ENCODE measurements at places on chromosomes 2 and 18.

DNA sequence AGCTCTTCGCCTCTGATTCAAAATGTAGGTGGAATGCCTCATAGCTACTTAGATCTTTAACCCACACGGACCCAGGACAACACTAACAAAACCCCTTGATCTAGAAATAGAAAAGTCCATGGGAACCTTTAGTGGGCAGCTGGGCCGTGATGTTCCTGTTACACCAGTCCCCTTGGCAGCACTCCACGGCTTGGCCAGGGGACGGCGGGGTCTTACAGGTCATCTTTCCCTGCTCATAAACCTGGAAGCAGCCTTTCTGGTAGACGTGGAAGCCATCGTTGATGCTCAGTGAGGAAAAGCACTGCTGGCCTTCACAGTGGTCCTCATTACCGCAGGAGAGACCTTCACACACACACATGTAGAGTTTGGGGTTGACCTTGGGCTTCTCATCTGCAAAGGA is 95.9 kb downstream of the ACVR1 start:
- DNase-seq, result no peak

- no peak for DNase-seq
Measured at GRCh38 chr18:59353079-59353680, 5.9 kb downstream of the LMAN1 start.

DNA sequence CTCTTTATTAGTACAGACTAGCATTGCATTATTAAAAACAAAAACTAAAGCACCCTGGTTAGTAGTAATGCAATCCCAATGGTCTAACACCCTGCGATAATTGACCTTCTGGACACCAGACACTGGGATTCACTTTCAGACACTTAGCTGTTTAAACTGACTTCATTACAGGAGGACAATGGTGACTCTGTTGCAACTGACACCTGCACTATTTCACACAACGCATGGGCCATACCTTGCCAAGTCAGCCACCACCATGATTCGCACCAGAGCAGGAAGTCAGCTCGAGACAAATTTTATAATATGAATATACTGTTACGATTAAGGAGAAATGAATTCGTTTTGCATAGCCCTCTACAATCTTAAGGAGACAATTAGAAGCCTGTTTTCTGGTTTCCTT is 150.7 kb downstream of the MEIS1 start:
- no peak for DNase-seq

DNA sequence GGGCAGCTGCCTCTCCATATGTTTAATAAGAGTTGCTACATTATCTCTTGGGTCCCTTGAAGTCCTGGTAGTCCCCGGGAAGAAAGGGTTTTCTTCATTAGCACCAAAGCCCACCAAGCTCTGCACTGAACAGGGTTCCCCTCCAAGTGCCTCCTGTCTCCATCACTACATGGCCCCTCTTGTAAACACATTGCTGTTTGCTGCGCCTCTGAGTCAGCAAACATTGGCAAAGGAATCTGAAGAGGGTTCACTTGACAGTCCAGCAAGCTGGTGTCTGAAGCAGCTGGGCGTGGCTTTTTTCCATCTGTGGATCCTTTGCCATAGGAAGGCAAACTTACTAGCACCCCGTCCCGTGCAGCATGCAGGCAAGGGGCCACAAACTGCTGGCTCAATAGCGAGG is 82.8 kb downstream of the TEX51 start:
- DNase-seq, result no peak

DNA sequence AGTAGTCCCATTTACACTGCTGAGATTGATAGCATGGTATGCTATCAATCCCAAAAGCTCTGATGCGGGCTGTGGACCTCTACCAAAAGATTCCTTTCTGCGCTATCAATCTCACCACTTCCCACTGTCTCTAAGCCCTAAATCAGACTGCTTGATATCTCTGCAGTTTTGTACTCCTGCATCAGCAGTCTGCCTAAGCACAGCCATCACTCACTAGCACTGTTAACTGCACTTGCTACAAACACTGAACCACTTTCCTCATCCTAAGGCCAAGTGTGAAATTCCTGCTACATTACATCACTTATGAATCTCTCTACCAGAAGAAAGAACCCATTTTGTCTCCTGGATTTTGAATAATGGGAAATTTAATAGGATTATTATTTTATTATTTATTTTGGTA is 237.0 kb downstream of the HNMT start:
- DNase-seq, result no peak

- no peak for DNase-seq
Measured at GRCh38 chr2:76491503-76491902, 780.8 kb upstream of the GCFC2 start.

DNA sequence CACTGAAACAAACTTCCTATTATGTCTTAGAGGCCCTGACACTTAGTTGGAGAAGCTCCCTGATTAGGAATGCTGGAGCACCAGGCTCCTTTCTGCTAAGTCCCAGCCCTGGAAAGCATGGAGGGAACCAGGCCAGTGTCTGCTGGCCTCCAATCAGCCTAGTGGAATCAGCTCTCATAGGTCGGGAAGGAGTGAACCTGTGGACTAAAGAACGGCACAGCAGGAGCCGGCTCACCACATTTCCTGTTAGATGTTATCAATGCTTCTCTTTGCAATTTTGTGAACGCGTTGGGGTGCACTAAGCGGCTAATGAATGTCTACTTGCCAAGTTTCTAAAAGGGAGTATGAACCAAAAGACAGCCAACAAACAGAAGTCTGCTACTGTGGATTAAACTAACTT is 296.6 kb downstream of the NAPG start:
- no peak for DNase-seq

DNA sequence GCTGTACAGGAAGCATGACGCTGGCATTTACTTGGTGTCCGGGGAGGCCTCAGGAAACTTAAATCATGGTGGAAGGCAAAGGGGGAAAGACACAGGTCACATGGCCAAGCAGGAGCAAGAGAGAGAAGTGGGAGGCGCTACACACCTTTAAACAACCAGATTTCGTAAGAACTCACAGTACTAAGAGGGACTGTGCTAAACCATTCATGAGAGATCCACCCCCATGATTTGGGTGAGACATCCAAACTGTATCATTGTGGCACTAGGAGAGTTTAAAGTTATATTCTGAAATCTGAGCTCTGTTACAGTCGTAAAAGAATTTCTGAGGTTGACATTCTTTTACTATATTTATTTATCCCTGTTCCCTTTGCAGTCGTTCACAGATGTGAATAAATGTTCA is 116.6 kb downstream of the ICA1L start:
- no peak for DNase-seq

DNA sequence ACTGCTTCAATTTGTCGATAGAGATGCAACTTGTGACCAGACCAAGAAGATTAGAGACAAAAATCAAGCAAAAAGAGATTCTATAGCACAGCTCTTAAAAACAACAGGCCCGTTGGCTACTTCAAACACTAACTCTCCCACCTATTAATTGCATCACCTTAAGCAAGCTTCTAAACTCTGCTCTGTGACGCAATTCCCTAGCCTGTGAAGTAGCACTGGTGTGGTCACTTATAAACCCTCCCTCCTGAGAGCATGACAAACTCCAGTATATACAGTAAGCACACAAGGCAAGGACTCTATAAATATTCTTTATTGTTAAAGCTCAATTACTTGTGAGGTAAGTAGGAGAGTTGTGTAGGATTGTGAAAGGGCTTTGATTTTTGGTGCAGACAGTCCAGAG is 72.3 kb downstream of the CMPK2 start:
- DNase-seq, result no peak

GRCh38 chr2:101762451-101763171 is 65.1 kb downstream of the MAP4K4 start:
- no peak for DNase-seq

- DNase-seq, result no peak
Measured at GRCh38 chr2:207354462-207354861, 175.3 kb upstream of the CREB1 start.

DNA sequence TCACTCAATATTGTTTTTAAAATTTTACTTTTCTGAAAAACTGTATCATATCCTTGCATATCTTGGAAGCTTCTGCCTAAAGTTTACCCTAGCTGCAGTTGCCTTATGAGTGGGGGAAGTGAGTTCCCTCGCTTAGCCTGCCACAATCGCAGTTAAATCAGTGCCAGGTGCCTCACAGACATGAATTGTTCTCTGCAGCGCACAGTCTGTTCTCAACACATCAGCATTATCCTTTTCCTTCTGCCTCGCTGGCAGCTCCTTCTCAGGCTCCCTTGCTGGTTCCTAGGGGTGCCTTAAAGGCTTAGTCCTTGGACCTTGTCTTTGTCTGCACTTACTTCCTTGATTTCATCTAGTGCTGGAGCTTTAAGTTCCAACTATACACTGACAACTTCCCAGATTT is 132.8 kb downstream of the TTC27 start:
- DNase-seq, result no peak

GRCh38 chr2:74876081-74876886 is 42.4 kb downstream of the HK2 start:
- DNase-seq, result peak; percentile 41

- no peak for DNase-seq
Measured at GRCh38 chr2:183868153-183868552, 730.2 kb upstream of the ZNF804A start.

GRCh38 chr2:162574615-162575452 is 230.9 kb downstream of the GCA start:
- DNase-seq, result no peak

- DNase-seq, result no peak
Measured at GRCh38 chr2:44959855-44960254, 18.4 kb downstream of the SIX3 start.

GRCh38 chr2:45220227-45220626 is 211.0 kb upstream of the SIX2 start:
- no peak for DNase-seq

GRCh38 chr2:187527262-187527661 is 27.0 kb downstream of the TFPI start:
- no peak for DNase-seq

GRCh38 chr2:178858896-178859625 is 51.8 kb upstream of the TTN start:
- no peak for DNase-seq

- DNase-seq, result no peak
Measured at GRCh38 chr2:144382849-144383248, 137.1 kb downstream of the ZEB2 start.

GRCh38 chr2:16619576-16620245 is 45.9 kb downstream of the CYRIA start:
- DNase-seq, result no peak
